Stimulated activated CD4-positive, alpha-beta T cell treated with anti-CD3 and anti-CD28 coated beads, TNF-alpha, amount 100 ng/mL, for 24 hours (primary cell): ENCODE measurements at places on chromosomes 6 and 20.

DNA sequence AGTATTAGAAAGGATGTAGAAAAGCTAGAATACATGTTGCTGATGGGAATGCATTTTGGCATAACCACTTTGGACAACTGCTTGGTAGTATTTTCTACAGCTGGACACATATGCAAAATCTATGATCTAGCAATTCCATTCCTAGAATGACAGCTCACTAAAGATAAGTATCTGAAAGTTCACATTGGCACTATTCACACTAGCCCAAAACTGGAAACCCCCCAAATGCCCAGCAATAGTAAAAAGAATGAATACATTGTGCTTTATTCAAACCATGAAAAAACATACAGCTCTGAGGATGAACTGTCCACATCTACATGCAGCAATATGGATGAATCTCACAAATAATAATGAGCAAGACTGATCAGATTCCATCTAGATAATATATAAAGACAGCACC, 79.0 kb downstream of the PPP1R3G start:
- DNase-seq, result no peak

DNA sequence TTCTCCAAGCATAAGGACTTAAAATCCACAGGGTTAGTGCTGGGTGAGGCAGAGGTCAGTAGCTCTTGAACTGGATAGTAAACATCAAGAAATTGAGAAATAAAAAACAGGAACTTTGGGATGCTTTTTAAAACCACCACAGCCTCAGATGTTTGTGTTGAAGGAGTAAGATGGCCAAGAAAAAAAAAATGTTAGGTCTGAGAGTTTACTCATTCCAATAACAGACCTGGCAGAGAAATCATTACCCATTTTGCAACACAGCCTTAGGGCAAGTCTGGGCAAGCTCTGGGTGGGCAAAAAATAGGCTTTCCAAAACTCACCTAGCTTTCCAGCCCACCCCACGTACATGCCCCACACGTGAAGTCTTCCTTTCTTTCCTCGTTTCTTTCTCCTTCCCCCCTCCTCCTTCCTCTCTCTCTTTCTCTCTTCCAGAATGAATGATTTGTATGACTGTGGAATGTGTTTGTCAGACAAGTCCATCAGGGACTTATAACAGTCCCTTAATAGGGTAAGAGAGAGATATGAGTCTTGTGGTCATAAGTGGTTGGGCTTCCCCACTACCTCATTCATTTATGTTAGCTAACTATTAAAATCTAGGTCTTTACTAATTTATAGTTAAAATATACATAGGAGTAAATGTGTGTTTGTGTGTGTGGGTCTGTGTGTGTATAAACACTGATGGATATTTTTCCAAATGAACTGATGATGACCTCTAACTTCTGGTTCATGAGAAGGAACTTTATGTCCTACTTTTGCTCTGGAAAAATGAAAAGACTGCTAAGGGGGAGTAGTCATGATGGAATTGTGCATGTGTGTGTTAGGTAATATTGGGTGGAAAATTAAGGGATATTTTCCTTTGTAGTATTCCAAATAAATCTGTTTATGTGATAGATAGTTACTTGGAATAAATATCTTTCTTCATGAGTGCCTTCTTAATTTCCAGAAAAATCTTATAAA, 18.0 kb upstream of the DSE start:
- no peak for DNase-seq

DNA sequence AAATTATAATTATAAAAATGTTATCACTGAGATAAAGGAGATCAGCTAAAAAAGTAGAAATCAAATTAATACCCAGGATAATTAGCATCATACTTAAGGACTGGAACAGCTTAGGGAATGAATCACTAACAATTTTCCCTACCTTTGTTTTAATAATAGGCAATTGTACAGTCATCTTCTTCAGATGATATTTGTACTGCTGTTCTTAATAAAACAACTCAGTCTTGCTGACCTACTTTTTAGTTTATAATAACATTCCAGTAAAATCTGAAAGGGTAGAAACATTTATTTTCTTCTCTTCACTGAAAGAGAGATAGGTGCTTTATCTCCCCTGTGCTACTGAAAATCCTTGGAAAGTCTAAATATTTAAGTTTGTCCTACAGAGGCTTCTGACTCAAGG, 271.2 kb upstream of the THEMIS start:
- DNase-seq, result no peak

DNA sequence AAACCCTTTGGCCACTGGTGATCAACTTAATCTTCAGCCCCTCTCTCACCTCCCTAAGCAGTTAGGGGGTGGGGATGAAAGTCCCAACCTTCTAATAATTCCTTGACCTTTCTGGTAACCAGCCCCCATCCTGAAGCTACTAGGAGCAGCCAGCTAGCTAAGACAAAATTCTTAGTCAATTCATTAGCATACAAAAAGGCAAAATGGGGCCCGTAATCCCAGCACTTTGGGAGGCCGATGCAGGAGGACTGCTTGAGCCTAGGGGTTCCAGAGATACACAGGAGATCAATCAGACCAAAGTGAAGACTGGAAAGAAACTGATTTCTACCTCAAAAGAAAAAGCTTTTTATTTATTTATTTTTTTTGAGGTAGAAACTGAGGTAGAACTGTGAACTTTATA, 1.8 kb downstream of the ASCC3 start:
- DNase-seq, result no peak

DNA sequence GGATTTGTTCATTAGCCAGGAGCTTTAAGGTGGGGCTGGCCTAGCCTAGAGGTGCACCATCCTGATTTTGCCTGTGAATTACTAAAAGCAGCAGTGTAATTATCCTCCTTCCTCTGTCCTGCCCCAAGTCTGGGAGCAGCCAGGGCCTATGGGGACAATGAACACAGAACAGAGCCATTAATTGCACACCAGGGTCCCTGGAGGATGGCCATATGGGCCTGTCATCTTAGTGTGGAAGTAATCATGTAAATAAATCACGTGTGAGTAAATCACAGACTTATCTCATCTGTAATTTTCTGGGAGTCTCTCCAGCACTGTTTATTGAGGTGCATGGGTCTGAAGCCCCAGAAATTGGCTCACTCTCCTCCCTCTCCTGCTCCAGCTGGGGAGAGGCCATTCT, 176.3 kb downstream of the LRFN2 start:
- no peak for DNase-seq

DNA sequence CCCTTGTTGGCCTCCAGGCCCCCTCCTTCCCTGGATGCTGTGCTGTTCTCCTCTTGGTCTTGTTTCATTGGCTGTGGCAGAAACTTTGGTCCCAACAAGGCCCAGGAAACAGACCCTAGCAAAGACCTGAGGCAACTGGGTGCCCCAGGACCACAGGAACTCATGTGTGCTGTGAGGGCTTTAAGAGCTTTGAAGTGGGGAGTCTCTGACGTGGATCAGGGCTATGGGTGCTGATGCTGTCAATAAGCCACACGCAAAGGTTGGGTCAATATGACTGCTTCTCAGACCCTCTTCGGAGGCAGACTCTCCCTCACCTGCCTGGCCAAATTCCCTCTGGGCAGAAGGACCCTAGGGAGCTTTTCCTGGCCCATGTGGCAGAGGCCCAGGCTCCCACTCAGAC, 91.5 kb upstream of the MLN start:
- no peak for DNase-seq

DNA sequence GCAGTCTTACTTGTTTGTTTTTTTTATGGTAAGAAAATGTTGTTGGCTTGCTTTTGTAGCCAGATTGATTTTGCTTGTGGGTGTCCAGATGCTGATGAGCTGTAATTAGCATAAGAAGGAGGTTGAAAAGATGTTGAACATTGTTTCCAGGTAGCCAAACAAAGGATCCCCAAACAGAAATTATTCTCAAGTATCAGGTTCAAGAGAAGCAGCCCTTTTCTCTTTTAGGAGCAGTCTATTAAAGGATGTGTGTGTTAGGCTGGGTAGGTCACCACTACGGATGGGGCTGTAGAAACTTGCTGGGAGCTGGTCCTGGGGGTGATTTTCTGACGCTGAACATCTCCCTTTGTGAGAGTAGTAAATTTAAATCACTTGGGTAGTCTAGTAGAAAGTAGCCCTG, 86.9 kb upstream of the VSTM2L start:
- DNase-seq, result no peak

GRCh38 chr6:72709431-72709830, 87.6 kb downstream of the KCNQ5 start:
- no peak for DNase-seq

DNA sequence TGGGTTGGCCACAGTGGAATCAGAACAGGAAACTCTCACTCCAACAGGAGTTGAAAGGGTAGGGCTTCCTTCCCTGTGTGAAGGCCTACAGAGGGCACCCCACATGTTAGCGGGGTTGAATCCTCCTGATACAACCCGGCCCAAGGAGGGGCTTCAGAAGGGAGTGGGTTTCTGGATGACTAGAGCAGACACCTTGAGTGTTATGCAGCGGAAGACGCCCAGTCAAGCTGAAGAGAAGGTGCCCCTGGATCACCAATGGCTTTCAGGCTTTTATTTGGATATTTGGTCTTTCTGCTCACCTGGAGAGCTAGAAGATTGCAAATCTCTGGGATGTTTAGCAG, 132.8 kb downstream of the PRND start:
- DNase-seq, result no peak

- DNase-seq, result no peak
These were observed 59.9 kb downstream of the FOXA2 start for GRCh38 chr20:22524393-22525015.

- no peak for DNase-seq
These were observed 22.9 kb downstream of the OR2B2 start for GRCh38 chr6:27889275-27889627.

- DNase-seq, result no peak
These were observed 11.0 kb downstream of the MMP24 start for GRCh38 chr20:35237486-35237885.
